ENCODE measurements at places on chromosomes 5 and 9. TPM values are rescaled to one million over a fixed set of nuclear protein-coding genes. Genes with fewer than 3 reads are reported as not detected.

The NSG2 gene
- not detected for total RNA-seq

The SCGB3A2 gene
- total RNA-seq: not detected

The CARTPT gene
- total RNA-seq: not detected

The ZFP37 gene
- 3.0 TPM for total RNA-seq

The ARSK gene
- total RNA-seq: 15.0 TPM

The SMIM27 gene
- 2.9 TPM for total RNA-seq

The PCDHAC2 gene
- total RNA-seq: 1.3 TPM

The PCDHGC4 gene
- total RNA-seq: 4.2 TPM

The IFNA21 gene
- total RNA-seq: not detected

The CD14 gene
- total RNA-seq: 4.8 TPM

The KIAA1958 gene
- 1.9 TPM for total RNA-seq

The RNF224 gene
- 0.07 TPM for total RNA-seq

The DIPK1B gene
- total RNA-seq: 2.9 TPM

Measured in smooth muscle cell of the pulmonary artery (primary cell).